ENCODE measurements at places on chromosomes 7 and 10.

DNA sequence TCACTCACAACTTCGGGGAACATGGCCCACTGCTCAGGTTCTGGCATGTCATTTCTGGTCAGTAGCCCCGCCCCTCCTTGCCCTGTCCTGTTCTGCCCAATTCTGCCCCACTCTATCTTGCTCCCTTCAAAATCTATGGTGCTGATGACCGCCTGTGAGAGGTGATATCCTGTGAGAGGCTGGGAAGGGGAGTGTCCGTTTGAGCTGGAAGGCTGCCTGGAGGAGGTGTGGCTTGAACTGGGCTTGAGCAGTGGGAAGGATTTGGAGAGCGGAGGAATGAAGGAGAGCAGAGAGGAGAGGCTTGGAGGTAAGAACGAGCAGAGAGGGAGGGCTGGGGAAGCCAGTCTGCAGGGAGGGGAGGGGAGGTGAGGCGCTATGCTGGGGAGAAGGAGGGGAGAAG is 145.3 kb downstream of the RPS24 start:
- DNase-seq, result no peak

- no peak for DNase-seq
Measured at GRCh38 chr7:45384499-45384898, 189.7 kb upstream of the ADCY1 start.

- DNase-seq, result no peak
Measured at GRCh38 chr7:28068811-28069216, 111.8 kb downstream of the JAZF1 start.

GRCh38 chr10:112739592-112740353 is 210.3 kb upstream of the TCF7L2 start:
- DNase-seq, result no peak

- DNase-seq, result no peak
Measured at GRCh38 chr7:54632696-54633095, 90.5 kb downstream of the VSTM2A start.

GRCh38 chr7:31595390-31595789 is 81.5 kb downstream of the ITPRID1 start:
- DNase-seq, result no peak

DNA sequence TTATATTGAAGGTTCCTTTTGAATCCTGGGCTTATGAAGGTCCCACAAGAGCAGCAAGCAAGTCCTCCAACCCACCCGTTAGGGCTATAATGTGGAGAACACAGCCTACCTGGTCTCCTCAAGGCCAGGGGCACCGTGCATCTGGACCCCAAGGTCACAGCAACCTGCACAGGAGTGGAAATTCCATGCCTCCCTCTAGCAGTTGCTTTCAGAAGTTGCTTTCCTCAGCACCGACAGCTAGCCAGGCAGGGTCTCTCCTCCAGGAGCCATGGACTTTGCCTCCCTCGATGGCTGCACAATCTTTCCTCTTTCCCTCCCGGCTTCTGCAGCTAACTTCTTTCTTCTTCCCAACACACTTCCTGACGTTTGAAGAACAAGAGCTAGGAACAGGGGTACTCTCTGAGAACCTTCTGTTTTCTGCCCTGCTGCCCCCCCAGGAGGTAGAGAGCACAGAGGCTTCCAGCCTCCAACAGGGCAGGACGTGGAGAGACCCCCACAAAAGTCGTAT is 149.8 kb downstream of the PTPN20 start:
- no peak for DNase-seq

DNA sequence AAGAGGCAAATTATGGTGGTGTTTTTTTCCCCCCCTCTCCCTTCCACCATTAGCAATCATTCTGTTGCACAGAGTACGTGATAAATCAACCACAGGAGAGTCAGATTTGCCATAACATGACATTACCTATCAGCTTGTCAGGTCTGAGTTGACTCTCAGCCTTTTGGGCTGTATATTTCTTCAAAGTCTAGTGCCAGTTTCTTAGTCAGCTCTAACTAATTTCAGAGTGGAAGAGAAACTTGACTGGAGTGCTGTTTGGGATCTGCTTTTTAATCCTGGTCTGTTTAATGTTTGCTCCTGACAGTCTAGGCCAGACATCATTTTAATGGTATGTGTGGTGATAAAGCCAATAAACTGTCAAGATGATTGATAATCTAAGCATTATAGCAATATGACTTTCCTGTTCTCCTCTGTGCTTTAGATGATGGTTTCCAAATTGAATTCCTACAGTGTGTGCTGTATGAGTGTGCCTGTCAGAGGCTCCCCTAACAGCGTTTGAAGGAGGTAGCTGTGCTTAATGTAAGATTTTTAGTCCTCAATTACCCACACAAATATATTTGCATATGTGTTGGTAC is 76.9 kb downstream of the LRMDA start:
- no peak for DNase-seq

DNA sequence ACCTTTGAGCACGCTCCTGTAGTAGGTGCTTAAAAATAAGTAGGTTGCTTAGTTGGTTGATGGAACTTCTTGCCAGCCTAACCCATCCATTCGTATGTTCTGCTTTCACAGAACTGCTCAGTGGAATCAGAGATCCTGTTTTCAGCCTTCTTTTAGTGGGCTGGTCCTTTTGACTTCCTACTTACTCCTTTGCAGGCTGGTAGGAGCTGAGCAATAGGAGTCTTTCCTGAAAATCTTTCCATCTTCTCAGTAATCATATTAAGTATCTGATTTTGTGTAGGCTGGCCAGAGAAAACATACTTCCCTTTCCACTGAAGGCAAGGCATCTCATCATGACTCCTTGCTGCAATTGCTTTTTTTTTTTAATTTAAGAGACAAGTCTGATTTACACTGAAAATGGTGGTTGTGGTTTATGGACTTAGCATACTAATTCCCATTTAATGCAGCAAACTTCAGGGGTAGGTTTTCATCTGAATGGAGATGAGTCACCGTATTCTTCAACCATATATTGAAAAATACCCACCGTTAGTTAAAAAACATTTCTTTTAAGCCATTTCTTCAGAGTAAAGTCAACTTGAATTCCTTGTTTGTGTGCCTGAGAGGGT is 208.0 kb downstream of the ZNF365 start:
- peak; percentile 38 for DNase-seq

DNA sequence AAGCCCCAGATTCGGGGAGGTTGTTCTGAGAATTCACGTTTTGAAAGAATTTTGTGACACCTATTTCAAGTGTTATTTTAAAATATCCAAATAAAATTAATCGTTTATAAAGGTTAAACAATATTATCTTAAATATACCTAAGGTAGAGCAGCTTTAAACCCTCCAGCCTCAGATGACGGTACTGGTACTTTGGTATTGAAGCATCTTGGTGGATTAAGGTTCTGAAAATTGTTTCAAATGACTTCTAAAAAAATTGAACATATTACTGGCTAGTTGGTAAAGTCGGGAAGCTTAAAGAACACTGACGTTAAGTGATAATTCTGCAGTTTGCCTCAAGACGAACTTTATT is 392 bp upstream of the HUS1 start:
- DNase-seq, result no peak

DNA sequence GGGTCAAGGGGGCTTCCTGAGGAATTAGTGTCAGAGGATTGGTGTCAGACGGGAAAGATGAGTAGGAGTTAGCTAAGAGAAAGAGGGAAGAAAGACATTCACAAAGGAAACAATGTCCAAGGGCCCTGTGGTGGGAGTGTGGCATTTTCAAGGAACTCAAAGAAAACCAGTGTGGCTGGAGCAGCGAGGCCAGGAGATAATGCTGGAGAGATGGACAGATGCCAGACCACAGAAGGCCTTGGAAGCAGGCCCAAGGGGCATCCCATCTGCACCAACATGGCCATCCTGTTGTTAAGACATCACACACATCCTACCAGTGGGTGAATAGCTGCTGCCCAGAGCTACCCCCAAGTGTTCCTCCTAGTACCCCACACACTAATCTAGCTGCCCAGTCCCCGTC is 36.1 kb upstream of the CUL1 start:
- no peak for DNase-seq

Measured in MV-4-11 (cell line).